Naive B cell (primary cell): ENCODE measurements at places on chromosomes 1 and 21. TPM values are rescaled to one million over a fixed set of nuclear protein-coding genes. Genes with fewer than 3 reads are reported as not detected.

Gene C1orf53
- polyA plus RNA-seq: not detected

Gene PROX1
- polyA plus RNA-seq: not detected

Gene APCS
- not detected for polyA plus RNA-seq

Gene IGSF5
- polyA plus RNA-seq: not detected

Gene GMEB1
- polyA plus RNA-seq: 20.6 TPM

Gene SYT6
- not detected for polyA plus RNA-seq

Gene SYNC
- not detected for polyA plus RNA-seq

Gene TMEM9
- polyA plus RNA-seq: 43.5 TPM

Gene CGN
- 0.43 TPM for polyA plus RNA-seq

Gene EDARADD
- not detected for polyA plus RNA-seq

Gene TIE1
- polyA plus RNA-seq: not detected

Gene TEDDM1
- polyA plus RNA-seq: not detected
